ENCODE measurements at places on chromosomes 16 and 17. TPM values are rescaled to one million over a fixed set of nuclear protein-coding genes. Genes with fewer than 3 reads are reported as not detected.

Gene NLRC3
- total RNA-seq, result 39.6 TPM

Gene RPA1
- total RNA-seq, result 74.2 TPM

Gene CBX8
- total RNA-seq, result 10.3 TPM

Gene KRT16
- not detected for total RNA-seq

- no peak for DNase-seq
- peaks cover 6% of the 10 kb centered on the region for H3K4me1 ChIP-seq
- H3K27ac ChIP-seq, result peak overlapping the region; percentile 37
- H3K27me3 ChIP-seq, result no peaks in the 10 kb centered on the region
These were observed 47.8 kb downstream of the NFAT5 start for GRCh38 chr16:69613378-69614154.

DNA sequence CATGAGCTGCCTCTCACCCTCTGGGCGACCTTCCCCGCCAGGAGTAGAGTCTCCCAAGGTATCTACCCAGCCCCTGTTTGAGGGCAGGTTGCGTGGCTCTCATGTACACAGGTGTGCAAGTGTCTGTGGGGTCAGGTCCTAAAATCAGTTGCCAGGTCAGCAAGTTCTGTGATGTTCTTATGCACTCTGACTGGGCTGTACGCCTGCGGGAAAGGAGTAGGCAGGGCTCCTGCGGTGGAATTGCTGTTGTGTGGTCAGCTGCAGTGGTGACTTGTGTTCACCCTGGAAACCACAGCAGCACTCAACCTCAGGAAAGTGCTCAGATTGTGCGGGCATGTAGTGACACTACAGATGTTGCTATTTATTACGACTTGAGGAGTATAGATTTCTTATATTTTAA is 19.4 kb downstream of the NARF start:
- H3K27ac ChIP-seq, result no peak overlapping the region
- H3K4me1 ChIP-seq, result no peaks in the 10 kb centered on the region
- H3K36me3 ChIP-seq, result peaks cover 63% of the 10 kb centered on the region
- H3K27me3 ChIP-seq, result no peaks in the 10 kb centered on the region

Gene MRC2
- 0.34 TPM for total RNA-seq

Gene ABCA6
- 1.4 TPM for total RNA-seq

GRCh38 chr16:84562174-84562815 is 55.6 kb downstream of the COTL1 start:
- DNase-seq, result peak; percentile 80
- peak overlapping the region; percentile 61 for H3K27ac ChIP-seq
- peaks cover 23% of the 10 kb centered on the region for H3K4me1 ChIP-seq
- peaks cover 41% of the 10 kb centered on the region for H3K36me3 ChIP-seq

DNA sequence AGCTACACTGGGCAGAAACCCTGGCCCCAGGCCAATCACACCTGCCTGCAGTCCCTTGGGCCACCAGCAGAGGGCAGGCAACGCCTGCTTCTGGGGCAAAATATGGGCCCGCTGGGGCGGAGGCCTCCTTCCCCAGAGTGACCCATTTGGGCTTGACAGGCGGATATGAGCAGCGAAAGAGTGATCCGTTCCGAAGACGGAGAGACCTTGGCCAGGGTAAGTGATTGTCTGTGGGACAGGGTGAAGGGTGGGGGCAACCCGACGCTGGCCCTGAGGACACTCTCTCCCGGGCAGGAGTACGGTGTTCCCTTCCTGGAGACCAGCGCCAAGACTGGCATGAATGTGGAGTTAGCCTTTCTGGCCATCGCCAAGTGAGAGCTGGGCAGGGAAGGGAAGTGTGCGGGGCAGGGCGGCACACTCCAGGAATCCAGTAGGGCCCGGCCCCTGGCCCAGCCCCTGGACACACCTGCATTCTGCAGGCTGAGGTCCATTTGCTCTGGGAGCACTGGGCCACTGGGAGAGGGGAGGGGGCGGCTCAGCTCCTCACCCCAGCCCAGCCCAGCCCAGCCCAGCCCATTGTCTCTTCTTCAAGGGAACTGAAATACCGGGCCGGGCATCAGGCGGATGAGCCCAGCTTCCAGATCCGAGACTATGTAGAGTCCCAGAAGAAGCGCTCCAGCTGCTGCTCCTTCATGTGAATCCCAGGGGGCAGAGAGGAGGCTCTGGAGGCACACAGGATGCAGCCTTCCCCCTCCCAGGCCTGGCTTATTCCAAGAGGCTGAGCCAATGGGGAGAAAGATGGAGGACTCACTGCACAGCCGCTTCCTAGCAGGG is 3.5 kb upstream of the NHERF1 start:
- H3K27ac ChIP-seq, result no peak overlapping the region
- H3K36me3 ChIP-seq, result no peaks in the 10 kb centered on the region
- peak; percentile 84 for DNase-seq
- no peak overlapping the region for H3K4me3 ChIP-seq
- H3K27me3 ChIP-seq, result no peaks in the 10 kb centered on the region

- DNase-seq, result no peak
- peak within 1 kb of the TSS; percentile 86 for H3K4me3 ChIP-seq
- no peaks in the 10 kb centered on the region for H3K36me3 ChIP-seq
- peaks cover 11% of the 10 kb centered on the region for H3K4me1 ChIP-seq
- peak within 1 kb of the TSS; percentile 79 for H3K27ac ChIP-seq
These were observed at the start of gene PROCA1 for GRCh38 chr17:28711723-28712031. Gene PROCA1 (minus strand): TSS chr17:28711888. CDS start chr17:28711660, 228 bp downstream.

- no peak for DNase-seq
- H3K27ac ChIP-seq, result no peak overlapping the region
- peaks cover 4% of the 10 kb centered on the region for H3K4me1 ChIP-seq
- no peaks in the 10 kb centered on the region for H3K27me3 ChIP-seq
These were observed 8.2 kb downstream of the STX1B start for GRCh38 chr16:31002250-31002700.

Gene HP
- total RNA-seq, result not detected

GRCh38 chr17:19533036-19533717 is 477 bp upstream of the SLC47A1 start:
- H3K36me3 ChIP-seq, result no peaks in the 10 kb centered on the region
- no peak overlapping the region for H3K27ac ChIP-seq
- no peak overlapping the region for H3K4me3 ChIP-seq
- peaks cover 36% of the 10 kb centered on the region for H3K27me3 ChIP-seq

Gene FTSJ3
- 75.9 TPM for total RNA-seq

DNA sequence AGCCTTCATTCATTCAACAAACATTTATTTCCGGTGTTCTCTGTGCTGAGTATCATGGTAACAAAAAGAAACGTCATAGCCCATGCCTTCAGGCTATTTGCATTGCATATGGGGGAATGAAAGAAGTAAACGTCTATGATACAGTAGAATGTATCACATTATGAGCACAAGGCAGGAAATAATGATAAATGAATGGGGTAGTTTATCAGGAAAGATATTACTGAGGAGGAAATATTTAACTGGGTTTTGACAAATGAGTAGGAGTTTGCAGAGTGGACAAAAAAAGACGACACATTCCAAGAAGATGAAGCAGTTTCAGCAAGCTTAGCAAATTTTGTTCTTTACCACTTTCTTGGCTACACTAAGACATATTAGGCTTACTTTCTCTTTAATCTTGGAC is 1.3 kb upstream of the KRTAP4-7 start:
- H3K36me3 ChIP-seq, result no peaks in the 10 kb centered on the region
- DNase-seq, result no peak
- H3K4me3 ChIP-seq, result no peak overlapping the region

DNA sequence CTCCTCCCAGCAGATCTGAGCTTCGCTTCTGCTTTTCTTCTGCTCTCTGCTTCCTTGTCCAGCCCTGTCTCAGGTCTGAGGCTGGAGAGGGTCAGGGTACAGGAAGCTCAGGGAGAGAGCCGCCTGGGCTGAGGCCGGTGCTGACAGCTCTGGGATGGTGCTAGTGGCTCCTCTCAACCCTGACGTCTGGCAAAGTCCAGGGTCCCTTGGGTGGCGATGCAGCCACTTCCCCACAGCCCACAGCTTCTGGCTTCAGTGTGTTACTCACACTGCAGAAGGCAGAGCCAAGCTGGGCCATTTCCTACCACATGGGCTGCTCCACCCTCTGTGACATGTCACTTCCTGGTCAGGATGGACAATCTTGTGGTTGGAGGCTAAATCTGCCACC is at the start of gene CD300C:
TSS of gene CD300C (minus strand) at position 273 of the 388 bp plus-strand sequence. CDS start 333 bp downstream, outside the sequence.
- H3K27me3 ChIP-seq, result no peaks in the 10 kb centered on the region
- H3K36me3 ChIP-seq, result no peaks in the 10 kb centered on the region
- no peak within 1 kb of the TSS for H3K4me3 ChIP-seq
- DNase-seq, result no peak

Gene STH
- not detected for total RNA-seq

DNA sequence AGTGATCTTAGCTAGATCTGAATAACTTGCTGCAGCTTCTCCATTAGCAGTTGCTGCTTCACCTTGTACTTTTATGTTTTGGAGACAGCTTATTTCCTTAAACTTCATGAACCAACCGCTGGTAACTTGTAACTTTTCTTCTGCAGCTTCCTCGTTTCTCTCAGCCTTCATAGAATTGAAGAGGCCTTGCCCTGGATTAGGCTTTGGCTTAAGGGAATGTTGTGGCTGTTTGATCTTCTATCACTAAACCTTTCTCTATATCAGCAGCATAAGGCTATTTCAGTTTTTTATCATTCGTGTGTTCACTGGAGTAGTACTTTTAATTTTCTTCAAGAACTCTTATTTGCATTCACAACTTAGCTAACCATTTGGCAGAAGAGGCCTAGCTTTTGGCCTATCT is 21.5 kb upstream of the TMEM92 start:
- DNase-seq, result no peak
- H3K27me3 ChIP-seq, result no peaks in the 10 kb centered on the region
- H3K4me3 ChIP-seq, result no peak overlapping the region
- H3K36me3 ChIP-seq, result no peaks in the 10 kb centered on the region
- no peaks in the 10 kb centered on the region for H3K4me1 ChIP-seq

Gene PROCA1
- total RNA-seq, result 26.8 TPM

- peak; percentile 63 for DNase-seq
- H3K27ac ChIP-seq, result peak overlapping the region; percentile 12
- H3K4me1 ChIP-seq, result peaks cover 35% of the 10 kb centered on the region
- H3K27me3 ChIP-seq, result no peaks in the 10 kb centered on the region
- peaks cover 76% of the 10 kb centered on the region for H3K36me3 ChIP-seq
These were observed 7.5 kb downstream of the NFE2L1 start for GRCh38 chr17:48055531-48056245.

Gene KRTAP9-8
- total RNA-seq, result not detected

DNA sequence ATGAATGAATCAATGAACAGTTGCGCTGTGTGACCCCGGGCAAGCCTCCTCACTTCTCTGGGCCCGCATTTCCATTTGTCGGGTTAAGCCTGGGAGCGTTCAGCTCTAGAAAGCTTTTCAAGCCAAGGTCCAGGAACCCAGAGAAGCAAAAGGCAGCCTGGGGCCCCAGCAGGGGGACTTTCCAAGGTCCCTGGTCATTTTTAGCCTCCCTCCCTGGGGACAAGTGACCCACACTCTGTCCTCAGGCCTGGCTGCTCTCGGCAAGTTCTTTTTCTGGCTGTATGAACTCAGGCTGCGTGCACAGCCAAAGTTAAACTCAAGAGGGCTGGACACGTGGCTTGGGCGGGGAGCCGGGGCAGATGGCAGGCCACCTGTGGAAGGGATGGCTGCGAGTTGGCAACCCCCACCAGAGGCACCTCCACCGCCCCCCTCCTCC is 41.4 kb upstream of the CIBAR2 start:
- no peak overlapping the region for H3K4me3 ChIP-seq
- DNase-seq, result no peak
- no peaks in the 10 kb centered on the region for H3K36me3 ChIP-seq
- H3K27me3 ChIP-seq, result no peaks in the 10 kb centered on the region

Gene SDR42E2
- total RNA-seq, result 0.27 TPM

DNA sequence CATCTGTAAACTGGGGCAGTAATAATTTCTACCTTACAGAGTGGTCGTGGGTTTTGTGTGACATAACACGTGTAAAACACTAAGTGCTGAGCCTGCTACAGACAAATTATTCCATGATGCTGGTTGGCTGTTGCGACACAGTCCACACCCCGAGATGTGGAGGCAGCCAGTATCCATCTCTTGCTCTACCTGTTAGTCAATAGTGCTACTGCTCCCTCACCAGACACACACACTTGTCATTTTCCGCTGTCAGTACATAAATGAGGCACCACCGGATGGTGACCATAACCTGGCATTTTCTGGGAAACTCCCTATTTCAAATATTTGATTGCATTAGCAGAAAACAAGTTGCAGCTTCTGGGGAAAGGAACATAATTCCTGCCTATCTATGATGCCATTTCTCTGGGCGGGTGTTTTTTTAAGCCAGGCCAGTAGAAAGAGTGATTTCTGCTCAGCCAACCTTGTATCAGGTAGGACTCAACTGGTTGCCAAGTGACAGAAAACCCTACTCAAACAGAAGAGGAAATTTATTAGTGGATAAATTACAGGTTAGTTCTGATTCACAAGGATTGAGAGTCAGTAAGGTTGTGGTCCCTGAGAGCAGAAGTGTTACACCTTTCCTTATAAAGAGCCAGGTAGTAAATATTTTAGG is 24.1 kb downstream of the DNAJA2 start:
- no peak overlapping the region for H3K4me3 ChIP-seq
- no peak overlapping the region for H3K27ac ChIP-seq
- no peak for DNase-seq
- H3K36me3 ChIP-seq, result peaks cover under 1% of the 10 kb centered on the region
- no peaks in the 10 kb centered on the region for H3K27me3 ChIP-seq

Gene ITGB4
- total RNA-seq, result 1.1 TPM

- no peaks in the 10 kb centered on the region for H3K4me1 ChIP-seq
- H3K36me3 ChIP-seq, result no peaks in the 10 kb centered on the region
- no peak for DNase-seq
- H3K27me3 ChIP-seq, result no peaks in the 10 kb centered on the region
- H3K4me3 ChIP-seq, result no peak overlapping the region
These were observed 34.2 kb downstream of the BAIAP2 start for GRCh38 chr17:81069135-81069645.

Gene USP31
- 5.6 TPM for total RNA-seq

Gene AANAT
- total RNA-seq, result 0.94 TPM

DNA sequence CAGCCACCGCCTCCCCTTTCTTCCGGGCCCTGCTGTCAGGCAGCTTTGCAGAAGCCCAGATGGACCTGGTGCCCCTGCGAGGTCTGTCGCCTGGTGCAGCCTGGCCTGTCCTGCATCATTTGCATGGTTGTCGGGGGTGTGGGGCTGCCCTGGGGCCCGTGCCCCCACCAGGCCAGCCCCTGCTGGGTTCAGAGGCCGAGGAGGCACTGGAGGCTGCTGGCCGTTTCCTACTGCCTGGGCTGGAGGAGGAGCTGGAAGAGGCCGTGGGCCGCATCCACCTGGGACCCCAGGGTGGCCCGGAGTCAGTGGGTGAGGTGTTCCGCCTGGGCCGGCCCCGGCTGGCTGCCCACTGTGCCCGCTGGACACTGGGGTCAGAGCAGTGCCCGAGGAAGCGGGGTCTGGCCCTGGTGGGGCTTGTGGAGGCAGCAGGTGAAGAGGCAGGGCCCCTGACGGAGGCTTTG is 5.5 kb upstream of the TGFB1I1 start:
- H3K27ac ChIP-seq, result no peak overlapping the region
- H3K4me1 ChIP-seq, result peaks cover 16% of the 10 kb centered on the region
- H3K36me3 ChIP-seq, result peaks cover 20% of the 10 kb centered on the region
- H3K4me3 ChIP-seq, result no peak overlapping the region
- H3K27me3 ChIP-seq, result peaks cover 8% of the 10 kb centered on the region

Gene C17orf50
- total RNA-seq, result not detected

Data from B cell (primary cell).